ENCODE measurements at places on chromosomes 2 and 18.

GRCh38 chr18:77069931-77070330, 62.7 kb downstream of the MBP start:
- no peak for DNase-seq

- DNase-seq = no peak
Observed at GRCh38 chr18:69980982-69981804, 33.5 kb upstream of the CD226 start.

- peak; percentile 48 for DNase-seq
Observed at GRCh38 chr2:75597949-75598348, 37.2 kb upstream of the EVA1A start.

DNA sequence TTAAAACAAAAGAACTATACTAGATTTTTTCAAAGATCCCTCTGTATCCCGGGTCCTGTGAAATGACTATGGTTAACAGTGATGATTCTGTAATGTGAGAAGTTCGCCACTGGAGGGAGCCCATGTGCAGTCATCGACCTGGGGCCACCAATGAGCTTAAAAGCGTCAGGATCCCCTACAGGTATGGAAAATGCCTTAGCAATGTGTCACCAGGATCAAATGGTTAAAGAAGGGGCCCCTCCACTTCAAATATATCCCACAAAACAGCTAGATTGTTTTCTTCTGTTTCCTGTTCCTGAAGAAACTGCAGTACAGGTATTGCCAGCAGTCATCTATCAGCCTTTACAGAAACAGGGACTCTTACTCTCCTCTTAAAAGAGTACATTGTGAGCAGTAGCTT, 15.3 kb downstream of the CHRNA1 start:
- peak; percentile 76 for DNase-seq

DNA sequence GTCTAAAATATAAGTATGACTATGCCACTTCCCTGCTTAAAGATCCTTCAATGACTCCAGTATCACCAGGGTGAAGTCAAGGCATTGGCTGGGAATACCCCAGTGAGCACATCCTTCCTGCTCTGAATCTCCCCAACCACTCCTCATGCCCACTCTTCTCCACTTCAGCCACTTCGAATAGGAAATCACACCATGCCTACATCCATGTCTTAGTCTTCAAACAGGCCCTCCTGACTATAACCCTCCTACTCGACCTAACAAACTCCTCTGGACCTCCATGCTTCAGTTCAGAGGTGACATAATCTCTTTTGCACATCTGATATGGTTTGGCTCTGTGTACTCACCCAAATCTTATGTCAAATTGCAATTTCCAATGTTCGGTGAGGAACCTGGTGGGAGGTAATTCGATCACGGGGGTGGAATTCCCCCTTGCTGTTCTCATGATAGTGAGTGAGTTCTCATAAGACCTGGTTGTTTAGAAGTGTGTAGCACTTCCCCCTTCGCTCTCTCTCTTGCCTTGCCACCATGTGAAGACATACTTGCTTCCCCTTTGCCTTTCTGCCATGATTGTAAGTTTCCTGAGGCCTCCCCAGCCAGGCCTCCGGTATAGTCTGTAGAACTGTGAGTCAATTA, 87.8 kb upstream of the TFCP2L1 start:
- DNase-seq = no peak

DNA sequence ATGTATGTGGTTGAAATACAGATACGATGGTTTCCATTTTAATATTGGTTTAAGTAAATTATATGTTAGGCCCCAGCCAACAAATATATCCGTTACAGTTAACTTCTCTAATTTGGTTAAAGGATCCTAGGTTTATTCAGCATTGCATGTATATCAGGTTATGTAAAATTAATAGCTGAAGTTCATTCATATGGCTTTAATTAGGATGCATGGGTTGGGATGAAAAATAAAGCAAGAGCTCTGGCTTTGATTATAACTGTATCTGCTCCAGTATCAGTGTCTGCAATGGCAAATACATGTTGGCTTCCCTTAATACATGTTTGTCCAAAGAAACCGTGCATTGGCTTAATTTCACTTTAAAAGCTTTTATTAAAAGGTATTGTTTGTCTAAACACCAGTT, 435.7 kb upstream of the SETBP1 start:
- DNase-seq = no peak

DNA sequence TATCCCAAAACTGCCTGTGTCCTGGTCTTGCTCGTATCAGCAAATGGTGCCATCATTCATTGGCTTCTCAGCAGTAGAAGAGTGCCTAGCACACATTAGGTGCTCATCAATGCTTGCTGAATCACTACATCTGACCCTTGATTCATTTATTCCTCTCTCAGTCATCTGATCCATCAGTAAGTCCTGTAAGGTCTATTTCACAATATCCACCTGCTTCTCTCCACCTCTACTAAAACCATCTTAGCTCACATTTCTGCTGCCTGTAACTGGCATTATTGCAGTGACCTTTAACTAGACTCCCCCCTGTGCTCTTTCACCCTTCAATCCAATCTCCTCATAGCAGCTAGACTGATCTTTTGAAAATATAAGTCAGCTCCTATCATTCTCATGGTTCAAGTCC, 387.6 kb upstream of the SPRED2 start:
- no peak for DNase-seq

GRCh38 chr2:33015421-33016142, 68.8 kb downstream of the LTBP1 start:
- DNase-seq = no peak

DNA sequence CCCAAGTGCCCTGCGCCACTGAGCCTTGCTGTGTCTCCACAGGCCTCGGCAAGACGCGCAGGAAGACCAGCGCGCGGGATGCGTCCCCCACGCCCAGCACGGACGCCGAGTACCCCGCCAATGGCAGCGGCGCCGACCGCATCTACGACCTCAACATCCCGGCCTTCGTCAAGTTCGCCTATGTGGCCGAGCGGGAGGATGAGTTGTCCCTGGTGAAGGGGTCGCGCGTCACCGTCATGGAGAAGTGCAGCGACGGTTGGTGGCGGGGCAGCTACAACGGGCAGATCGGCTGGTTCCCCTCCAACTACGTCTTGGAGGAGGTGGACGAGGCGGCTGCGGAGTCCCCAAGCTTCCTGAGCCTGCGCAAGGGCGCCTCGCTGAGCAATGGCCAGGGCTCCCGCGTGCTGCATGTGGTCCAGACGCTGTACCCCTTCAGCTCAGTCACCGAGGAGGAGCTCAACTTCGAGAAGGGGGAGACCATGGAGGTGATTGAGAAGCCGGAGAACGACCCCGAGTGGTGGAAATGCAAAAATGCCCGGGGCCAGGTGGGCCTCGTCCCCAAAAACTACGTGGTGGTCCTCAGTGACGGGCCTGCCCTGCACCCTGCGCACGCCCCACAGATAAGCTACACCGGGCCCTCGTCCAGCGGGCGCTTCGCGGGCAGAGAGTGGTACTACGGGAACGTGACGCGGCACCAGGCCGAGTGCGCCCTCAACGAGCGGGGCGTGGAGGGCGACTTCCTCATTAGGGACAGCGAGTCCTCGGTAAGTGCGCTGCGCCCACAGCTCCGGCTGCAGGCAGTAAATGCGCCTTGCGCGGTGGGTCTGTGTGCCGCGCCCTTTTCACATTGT, 136.8 kb downstream of the NCK2 start:
- no peak for DNase-seq

GRCh38 chr2:27080140-27080469, 1.7 kb downstream of the EMILIN1 start:
- DNase-seq = no peak

- DNase-seq = no peak
Observed at GRCh38 chr2:40315683-40316082, 136.2 kb downstream of the SLC8A1 start.

DNA sequence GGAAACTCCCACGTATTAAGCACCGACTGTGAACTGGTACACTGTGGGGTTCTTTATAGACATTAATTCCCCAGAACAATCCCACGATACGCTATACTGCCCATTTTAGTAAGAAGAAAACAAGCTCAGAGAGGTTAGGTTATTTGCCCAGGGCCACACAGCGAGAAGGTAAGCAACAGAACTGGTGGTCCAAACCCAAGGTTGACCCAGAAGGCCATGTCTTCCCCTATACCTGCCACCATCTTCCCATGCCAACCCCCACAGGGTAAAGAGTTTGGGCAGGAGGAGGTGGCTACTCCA, 69.9 kb downstream of the MARCO start:
- DNase-seq = no peak

GRCh38 chr18:50639711-50640110, 79.8 kb downstream of the MAPK4 start:
- DNase-seq = no peak

- no peak for DNase-seq
Observed at GRCh38 chr2:71615767-71616730, 162.7 kb downstream of the DYSF start.

- no peak for DNase-seq
Observed at GRCh38 chr2:28972778-28973335, 8.2 kb upstream of the TOGARAM2 start.

- no peak for DNase-seq
Observed at GRCh38 chr2:195513119-195513518, 143.9 kb upstream of the SLC39A10 start.

- no peak for DNase-seq
Observed at GRCh38 chr2:64804651-64805050, 150.9 kb upstream of the SERTAD2 start.

GRCh38 chr2:134668821-134669220, 50.0 kb downstream of the TMEM163 start:
- DNase-seq = peak; percentile 70

- no peak for DNase-seq
Observed at GRCh38 chr2:26086155-26086637, 52.3 kb downstream of the RAB10 start.

GRCh38 chr2:237507512-237507911, 20.5 kb downstream of the MLPH start:
- DNase-seq = no peak

DNA sequence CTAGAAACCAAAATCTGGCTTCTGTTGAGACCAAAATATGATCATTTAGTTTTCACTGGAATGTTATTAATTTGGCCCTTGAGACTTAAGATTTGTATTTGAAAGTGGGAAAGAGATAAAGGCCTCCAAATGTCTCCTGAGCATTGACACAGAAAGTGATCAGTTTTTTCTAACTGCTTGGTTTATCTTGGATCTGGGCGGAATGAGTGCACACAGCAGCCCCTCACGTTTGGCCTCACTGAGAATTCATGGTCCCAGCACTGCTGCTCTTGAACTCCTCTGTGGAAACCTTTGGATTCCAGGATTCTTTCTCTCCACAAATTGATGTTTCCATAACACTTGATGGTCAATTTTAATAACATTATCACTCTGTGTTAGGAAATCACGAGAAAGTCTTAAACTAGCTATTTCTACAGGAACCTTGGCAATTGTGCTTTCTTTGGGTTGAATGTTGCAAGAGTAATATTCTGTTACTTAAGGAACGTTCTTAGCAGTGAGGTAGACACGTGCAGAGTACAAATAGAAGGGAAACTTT, 180.3 kb upstream of the BCL2L11 start:
- DNase-seq = no peak

- DNase-seq = no peak
Observed at GRCh38 chr2:119873350-119874315, 113.9 kb downstream of the PTPN4 start.

GRCh38 chr18:59871711-59872362, 28.0 kb upstream of the PMAIP1 start:
- DNase-seq = no peak

DNA sequence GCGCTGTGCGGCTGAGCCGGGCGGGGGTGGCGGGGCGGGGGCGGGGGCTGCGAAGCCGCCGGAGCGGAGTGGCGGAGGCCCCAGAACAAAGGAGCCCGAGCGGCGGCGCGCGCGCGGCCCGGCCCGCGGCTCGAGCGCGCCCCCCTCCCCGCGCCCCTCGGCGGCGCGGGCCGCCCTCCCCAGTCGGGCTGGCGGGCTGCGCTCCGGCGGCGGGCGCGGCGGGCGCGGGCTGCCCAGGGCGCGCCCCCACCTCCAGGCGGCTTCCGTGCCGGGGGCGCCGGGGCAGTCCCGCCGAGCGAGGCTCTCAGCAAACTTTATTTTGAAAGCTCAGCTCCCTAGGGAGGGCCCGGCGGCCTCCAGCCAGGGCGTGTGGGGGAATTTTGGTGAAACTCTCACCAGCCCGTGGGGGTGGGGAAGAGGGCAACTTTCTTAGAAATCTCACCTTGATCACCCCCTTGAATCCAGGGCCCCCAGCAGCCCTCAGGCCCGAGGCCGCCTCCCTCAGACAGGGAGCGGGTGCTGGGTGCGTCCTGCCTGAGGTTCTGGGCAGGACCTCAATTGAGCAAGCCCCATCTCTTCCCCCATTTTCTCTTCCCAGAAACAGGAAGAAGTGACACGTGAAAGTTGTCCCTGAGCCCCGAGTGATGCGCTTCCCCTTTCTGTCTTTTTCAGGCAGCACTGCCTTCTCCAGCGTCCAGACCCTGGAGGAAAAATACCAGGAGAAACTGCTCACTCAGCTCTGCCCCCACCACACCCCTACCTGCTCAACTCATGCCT, 786 bp downstream of the TET3 start:
- DNase-seq = no peak

DNA sequence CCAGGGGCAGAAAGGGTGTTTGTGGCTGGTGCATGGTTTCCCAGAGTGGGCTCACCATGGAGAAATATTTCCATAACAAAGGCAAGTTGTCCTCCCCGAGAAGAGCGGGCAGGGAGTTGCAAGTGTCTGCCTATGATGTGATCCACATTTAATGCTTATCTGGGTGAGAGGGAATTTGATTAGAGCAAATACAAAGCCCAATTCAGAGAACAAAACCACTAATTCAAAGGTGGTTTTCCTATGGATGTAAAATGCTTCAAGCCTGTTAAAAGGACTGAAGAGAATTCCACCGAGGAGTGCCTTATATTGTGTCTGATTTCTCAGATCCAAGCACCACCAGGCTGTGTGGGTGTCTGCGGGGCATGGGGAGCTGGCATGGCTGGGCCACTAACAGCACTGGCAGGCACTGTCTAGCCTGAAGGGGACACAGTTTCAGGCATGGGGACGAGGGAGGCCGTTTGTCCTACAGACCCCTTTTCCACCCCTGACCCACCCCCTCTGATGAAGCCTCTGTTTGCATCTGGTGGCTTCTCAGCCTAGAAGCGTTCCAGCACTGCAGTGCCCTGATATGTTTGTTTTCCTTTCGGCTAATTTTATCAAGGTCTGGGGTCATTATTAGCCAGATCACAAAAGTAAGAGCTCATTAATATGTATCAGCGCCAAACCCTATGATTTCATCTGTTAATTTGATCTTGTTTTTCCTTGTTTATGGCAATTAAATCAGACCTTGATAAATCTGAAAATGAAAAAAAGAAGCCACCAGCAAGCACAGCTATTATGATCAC, 357.3 kb downstream of the HRH4 start:
- peak; percentile 62 for DNase-seq

GRCh38 chr2:27710640-27711430, 47.1 kb downstream of the SLC4A1AP start:
- no peak for DNase-seq

Measured in cerebellar cortex (tissue), 1 donor.